KG1 (cell line): ENCODE measurements at places on chromosomes 2 and 18.
A peak's percentile ranks its signal among the peaks of the same experiment; 100 is the strongest.

DNA sequence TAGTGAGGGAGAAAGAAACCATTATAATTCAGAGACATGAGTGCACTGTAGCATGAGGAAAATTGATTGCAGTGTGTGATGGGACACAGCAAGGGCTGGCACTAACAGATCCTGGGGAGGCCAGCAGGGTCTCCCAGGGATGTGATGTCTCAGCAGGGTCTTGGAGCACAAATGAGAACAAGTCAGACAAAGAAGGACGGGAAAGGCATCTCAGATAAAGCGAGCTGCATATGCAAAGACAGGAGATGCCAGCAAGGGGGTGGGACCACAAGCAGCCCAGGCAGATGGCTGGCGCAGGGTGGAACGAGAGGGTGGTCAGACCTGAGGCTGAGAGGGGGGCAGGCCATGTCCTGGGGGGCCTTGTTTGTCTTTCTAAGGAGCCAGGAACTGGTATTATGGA is 102.6 kb upstream of the DLX2 start:
- no peak for DNase-seq

DNA sequence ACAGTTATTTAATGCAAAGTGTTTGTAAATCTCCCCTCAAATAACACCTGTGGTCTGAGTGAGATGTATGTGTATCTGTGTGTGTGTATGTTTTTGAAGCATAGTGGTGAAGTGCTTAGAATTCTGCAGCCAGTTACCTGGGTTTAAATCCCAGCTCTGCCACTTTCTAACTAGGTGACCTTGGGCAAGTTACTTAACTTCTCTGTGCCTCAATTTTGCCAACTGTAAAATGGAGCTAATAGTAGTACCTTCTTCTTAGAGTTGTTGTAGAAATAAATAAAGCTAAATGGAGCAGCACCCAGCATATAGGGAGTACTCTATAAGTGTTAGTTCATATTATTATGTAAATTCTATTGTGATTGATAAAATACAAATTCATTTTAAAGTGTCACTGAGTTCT is 48.9 kb downstream of the TGFA start:
- DNase-seq, result no peak

- no peak for DNase-seq
Observed at GRCh38 chr2:210551001-210551400, 5.4 kb upstream of the CPS1 start.

DNA sequence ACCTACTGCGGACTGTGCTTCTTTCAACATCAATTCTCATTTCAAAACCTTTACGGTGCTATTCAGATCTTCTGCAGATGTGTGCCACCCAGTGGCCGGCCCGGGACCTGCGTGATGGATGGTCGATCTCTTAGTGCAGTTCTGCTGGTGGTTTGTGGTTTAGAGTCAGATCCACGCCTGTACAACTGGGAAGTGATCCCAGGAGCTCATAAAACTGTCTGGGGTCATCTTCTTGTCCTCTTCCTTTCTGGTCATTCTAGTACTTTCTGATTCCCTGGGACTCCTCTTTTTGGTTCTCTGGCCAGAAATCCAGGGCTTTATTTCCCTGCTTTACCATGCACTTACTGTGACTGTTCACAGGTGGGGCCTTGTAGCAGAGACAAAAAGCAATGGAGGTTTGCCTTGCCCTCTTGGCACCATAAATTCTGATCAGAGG is 15.8 kb upstream of the SELENOI start:
- DNase-seq, result peak; percentile 84

GRCh38 chr2:208280933-208281332 is 14.9 kb downstream of the PIKFYVE start:
- DNase-seq, result no peak

- no peak for DNase-seq
Observed at GRCh38 chr2:85712336-85712735, 18.2 kb downstream of the GNLY start.

DNA sequence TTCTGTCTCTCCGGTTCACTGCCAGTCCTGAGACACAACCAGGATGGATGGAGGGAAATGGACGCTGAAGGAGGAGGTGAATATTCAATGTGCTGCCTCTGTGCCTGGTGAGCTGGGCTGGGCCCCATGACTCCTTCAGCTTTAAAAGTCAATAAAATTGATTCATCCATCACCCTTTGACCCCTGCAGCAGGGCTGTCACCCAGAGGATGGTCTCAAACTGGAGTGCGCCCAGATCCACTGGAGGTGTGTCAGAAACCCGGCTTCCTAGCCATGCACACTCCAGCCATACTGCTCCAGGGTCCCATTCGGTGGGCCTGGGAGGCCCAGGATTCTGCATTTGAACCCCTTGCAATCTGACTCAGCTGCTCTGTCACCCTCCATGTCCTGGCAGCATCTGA is 94.1 kb upstream of the BOD1L2 start:
- DNase-seq, result no peak

- no peak for DNase-seq
Observed at GRCh38 chr2:163312713-163313112, 423.1 kb downstream of the FIGN start.

- DNase-seq, result no peak
Observed at GRCh38 chr2:143692162-143692561, 562.9 kb downstream of the ARHGAP15 start.

DNA sequence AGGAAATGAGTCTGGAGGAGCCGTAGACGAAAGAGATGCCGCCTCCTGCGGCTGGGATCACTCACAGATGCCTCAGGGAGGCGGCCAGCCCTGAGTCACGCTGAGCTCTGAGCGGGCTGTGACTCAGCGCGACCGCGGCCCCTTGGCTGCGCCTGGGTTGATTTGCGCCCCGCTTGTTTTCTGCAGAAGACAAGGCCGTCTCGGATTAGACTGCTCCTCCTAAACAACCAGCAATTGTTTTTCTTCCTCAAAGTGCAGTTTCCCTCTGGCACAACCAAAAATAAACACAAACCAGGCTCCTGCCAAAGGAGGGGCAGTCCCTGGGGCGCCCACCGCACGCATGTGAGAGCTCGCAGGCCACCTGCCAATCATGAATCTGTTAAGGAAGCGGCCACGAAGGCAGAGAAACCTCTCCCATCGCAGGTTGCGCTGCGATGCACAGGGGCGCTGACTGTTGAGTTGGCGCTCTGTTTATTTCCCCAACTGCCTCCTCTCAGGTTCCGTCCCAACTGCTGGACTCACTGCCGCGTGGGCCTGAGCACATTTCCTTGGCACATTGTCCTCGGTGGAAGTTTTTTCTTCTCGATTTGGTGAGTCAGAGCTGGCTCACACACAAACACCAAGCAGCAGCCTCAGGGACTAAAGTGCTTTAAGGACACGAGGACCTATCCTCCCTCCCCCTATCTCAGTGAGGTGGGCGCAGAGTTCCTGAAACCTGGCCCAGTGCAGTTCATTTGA is 85.2 kb upstream of the NDUFV2 start:
- DNase-seq, result peak; percentile 66

DNA sequence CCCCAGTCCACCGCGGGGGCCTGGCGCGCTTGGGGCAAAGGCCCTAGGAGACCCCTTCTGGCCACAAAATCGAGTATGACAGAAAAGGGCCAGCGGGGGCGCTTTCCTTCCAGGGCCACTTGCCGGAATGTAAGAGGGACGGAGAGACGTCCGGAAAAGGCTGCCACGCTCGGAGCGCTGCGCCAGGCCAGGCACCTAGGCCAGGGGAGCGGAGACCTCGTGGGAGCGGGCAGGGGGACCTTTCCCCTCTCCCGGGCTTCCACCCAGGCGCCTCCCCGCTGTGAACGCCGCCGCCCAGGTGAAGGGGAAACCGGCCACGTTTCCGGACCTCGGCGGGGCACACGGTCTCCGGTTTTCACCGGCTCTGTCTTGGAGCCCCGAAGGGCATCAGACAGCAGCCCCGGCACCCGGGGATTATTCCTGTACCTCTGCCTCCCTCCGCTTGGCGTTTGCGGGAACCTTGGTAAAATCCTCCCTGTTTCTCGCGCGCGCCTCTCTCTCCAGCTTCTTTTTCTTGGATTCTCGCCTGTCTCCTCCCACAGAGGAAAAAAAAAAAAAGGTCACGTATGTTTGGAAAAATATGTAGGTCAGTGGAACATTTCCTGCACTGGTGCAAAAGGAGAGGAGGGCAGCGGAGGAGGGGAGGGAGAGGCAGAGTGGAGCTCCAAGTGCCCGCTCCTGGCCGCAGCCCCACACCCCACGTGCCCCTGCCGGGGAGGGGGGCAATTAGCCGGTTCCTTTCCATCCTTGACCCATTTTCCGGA is 1.2 kb upstream of the NPAS2 start:
- no peak for DNase-seq
